ENCODE measurements at places on chromosomes 7 and 10.

- DNase-seq: no peak
Measured at GRCh38 chr7:22430457-22430856, 69.5 kb downstream of the STEAP1B start.

DNA sequence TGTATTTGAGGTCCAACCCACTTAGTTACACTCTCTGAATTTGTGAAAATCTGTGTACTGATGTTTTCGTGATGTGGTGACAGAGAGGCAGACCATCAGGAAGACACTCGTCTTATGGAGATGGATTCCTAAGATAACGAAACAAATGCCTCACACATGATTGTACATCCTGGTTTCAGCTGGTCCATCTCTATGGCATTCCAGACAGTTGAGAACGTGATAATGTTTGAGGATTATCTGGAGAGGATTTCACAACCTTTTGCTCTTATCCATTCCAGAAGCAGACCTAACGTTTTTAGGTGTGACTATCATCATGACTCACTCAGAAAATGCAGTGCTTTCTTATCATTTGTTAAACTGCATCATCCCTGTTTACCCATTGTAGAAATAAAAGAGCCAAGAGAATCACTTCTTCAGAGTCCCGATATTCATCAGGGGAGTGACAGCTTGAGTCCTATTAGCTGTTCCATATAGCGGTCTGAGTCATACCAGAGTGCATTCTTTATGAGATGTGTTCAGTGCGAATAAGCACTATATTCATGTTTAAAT is 74.5 kb downstream of the BMPER start:
- no peak for DNase-seq

- no peak for DNase-seq
Measured at GRCh38 chr10:71093531-71093930, 118.8 kb upstream of the UNC5B start.

DNA sequence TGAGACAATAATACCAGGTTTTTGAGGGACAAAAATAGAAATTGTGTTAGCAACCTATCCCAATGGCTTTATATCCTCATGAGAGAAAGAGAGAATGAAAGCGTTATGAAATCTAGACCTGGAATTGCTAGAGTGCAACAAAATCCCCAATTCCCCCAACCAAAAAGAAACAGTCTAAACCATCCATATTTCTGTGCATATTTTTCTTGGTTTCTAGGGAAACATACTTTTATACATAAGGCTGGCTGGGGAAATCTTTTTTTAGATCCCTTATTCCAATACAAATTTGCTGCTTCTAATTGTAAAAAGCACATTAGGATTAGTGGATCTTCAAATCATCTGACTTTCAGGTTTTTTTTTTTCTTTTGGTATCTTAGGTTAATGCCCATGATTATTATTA is 277.0 kb upstream of the SEMA3A start:
- DNase-seq: no peak

- DNase-seq: peak; percentile 83
Measured at GRCh38 chr7:149261829-149262617, at the start of gene ZNF783. ZNF783 (plus strand) TSS chr7:149262196; CDS start chr7:149262334, 138 bp downstream.

DNA sequence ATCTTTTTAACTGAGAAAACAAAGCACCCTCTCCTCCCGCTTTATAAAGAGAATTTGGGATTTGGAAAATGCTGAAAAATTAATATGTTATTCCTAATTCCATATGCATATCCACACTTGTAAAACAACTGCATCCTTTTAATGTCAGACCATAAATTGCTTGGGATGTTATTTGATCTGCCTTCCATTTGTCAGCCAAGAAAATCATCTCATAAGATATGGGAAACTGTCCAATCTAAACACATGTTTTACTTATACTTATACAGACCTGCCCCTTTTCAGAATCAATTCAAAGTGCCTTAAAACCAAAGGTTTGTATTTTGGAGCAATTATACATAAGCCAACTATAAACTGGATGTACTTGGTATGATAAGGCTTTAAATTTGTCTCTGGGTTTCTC is 595.5 kb upstream of the PFKP start:
- DNase-seq: no peak

Measured in stimulated activated CD8-positive, alpha-beta memory T cell treated with anti-CD3 and anti-CD28 coated beads, Interleukin-15, amount 100 ng/mL, for 48 hours (primary cell).